Fibroblast of lung (primary cell): ENCODE measurements at places on chromosomes 12 and 14. TPM values are rescaled to one million over a fixed set of nuclear protein-coding genes. Genes with fewer than 3 reads are reported as not detected.

- no peaks in the 10 kb centered on the region for H3K27me3 ChIP-seq
- H3K36me3 ChIP-seq: peaks cover 3% of the 10 kb centered on the region
- no peak overlapping the region for H3K4me3 ChIP-seq
- DNase-seq: no peak
These were observed 17.1 kb upstream of the CERS5 start for GRCh38 chr12:50184261-50184660.

Gene TPI1
- total RNA-seq: 906 and 934 TPM in 2 replicates

Gene SLC10A1
- not detected in 2 replicates for total RNA-seq

Gene ARG2
- total RNA-seq: 2.3 and 8.4 TPM in 2 replicates

GRCh38 chr12:79691511-79692248 is 916 bp upstream of the PAWR start:
- no peaks in the 10 kb centered on the region for H3K36me3 ChIP-seq
- peaks cover 9% of the 10 kb centered on the region for H3K4me1 ChIP-seq
- peak; percentile 59 for DNase-seq
- peak overlapping the region; percentile 91 for H3K4me3 ChIP-seq
- no peaks in the 10 kb centered on the region for H3K27me3 ChIP-seq

GRCh38 chr12:31846405-31846804 is 112.8 kb upstream of the RESF1 start:
- no peak overlapping the region for H3K4me3 ChIP-seq
- DNase-seq: no peak
- no peaks in the 10 kb centered on the region for H3K4me1 ChIP-seq

- H3K4me3 ChIP-seq: no peak overlapping the region
- no peaks in the 10 kb centered on the region for H3K27me3 ChIP-seq
- no peak for DNase-seq
- no peaks in the 10 kb centered on the region for H3K4me1 ChIP-seq
These were observed 46.7 kb upstream of the ALG10B start for GRCh38 chr12:38269897-38270296.

DNA sequence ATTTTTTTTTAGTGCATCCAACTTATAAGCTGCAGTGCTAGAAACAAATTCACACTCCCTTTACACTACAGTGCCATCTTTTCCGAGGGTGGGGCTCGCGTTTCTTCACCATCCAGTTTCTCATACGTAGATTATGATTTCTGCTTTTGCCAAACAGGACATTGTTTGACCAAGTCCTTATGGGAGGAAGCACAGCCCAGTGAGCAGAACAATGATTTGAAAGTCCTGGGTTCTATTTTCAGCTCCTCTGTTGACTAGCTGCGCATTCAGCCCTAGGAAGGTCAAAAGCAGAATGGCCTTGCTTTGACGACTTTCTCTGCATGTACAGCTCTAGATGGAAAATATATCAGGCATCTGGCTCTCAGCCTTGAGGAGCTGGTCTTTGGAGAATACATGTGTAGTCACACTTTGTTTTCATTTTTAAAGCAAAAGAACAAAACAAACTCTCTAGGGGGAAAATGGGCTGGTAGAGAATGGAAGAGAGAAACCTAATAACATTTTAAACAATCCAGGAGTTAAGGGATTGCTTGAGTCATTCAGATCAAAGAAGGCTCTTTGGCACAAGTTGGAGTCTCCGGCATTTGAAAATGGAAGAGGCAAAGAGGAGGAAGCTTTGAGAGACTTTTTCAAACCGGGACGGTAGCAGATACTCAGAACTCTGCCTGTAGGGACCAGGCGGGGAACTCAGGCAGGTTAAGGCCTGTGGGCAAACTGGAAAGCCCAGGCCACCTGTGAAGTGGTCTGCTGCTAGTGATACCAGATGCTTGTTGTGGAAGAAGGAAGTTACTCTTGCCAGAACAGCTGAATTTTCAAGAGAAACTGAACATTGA is 257.3 kb upstream of the PLEKHG7 start:
- no peaks in the 10 kb centered on the region for H3K27me3 ChIP-seq
- no peak for DNase-seq
- H3K27ac ChIP-seq: no peak overlapping the region
- no peak overlapping the region for H3K4me3 ChIP-seq
- H3K4me1 ChIP-seq: no peaks in the 10 kb centered on the region
- H3K36me3 ChIP-seq: no peaks in the 10 kb centered on the region

DNA sequence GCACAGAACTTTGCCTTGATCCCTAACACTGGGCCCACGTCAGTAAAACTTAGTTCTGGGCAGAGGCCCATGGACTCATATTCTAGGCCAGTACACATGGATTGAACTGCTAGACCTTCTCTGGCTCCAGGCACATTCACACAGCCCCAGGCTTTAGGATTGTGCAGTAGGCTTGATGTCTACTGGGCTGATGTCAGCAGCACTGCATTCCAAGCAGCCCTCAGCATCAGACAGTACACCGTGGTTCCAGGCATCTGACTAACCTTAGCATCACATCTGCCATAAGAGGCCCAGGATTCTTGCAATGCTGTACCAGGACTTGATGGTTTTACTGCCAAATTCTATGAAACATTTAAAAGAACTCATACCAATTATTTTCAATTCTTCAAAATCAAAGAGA is 301.9 kb downstream of the CCER1 start:
- H3K27me3 ChIP-seq: no peaks in the 10 kb centered on the region
- no peaks in the 10 kb centered on the region for H3K36me3 ChIP-seq
- H3K4me1 ChIP-seq: no peaks in the 10 kb centered on the region
- no peak overlapping the region for H3K27ac ChIP-seq
- no peak overlapping the region for H3K4me3 ChIP-seq

- H3K27ac ChIP-seq: no peak overlapping the region
- no peaks in the 10 kb centered on the region for H3K36me3 ChIP-seq
- DNase-seq: peak; percentile 92
- H3K4me1 ChIP-seq: peaks cover 12% of the 10 kb centered on the region
- H3K4me3 ChIP-seq: no peak overlapping the region
- H3K27me3 ChIP-seq: no peaks in the 10 kb centered on the region
These were observed 55.1 kb upstream of the ARID2 start for GRCh38 chr12:45674181-45674977.
